ENCODE measurements at places on chromosomes 12 and 14.

GRCh38 chr12:86179855-86180254 is 76.3 kb downstream of the MGAT4C start:
- no peak for DNase-seq

GRCh38 chr12:87112571-87113345 is 856.6 kb upstream of the MGAT4C start:
- DNase-seq, result no peak

DNA sequence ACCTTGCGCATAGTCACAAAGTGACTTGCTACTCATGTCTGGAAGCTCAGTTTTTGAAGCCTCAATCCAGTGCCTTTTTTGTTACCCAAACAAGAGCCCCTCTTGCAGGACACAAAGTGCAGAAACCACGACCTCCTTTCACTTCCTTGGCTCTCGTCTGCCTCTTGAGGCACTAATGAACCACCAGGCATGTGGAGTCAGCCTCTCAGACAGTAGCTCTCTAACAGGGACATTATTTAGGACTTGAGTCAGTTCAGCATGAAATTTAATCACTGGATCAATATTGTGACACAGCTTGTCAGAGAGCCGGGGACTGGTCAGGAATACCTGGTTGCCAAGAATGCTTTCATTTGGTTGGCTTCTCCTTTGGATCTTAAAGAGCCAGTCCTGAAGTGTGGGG is 46.7 kb downstream of the HSPB8 start:
- no peak for DNase-seq

- DNase-seq, result no peak
Measured at GRCh38 chr12:85461127-85461526, 181.1 kb downstream of the ALX1 start.

DNA sequence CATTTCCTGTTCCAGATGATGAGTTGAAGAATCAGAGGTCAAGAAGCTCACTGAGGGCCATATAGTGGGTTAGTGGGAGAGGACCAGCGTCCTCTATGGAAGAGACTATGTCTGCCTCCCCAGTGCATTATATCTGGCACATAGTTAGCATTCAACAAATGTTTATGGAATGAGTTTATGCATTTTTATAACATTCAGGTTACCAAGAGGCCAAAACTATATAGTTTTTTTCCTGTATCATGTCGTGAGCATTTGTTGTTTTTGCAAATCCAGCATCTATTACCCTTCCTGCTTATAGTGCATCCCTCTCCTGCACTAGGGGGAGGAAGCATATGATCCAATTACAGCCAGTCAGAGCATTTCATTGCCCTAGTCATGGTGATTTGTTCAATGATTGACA is 60.6 kb downstream of the SUDS3 start:
- DNase-seq, result no peak

DNA sequence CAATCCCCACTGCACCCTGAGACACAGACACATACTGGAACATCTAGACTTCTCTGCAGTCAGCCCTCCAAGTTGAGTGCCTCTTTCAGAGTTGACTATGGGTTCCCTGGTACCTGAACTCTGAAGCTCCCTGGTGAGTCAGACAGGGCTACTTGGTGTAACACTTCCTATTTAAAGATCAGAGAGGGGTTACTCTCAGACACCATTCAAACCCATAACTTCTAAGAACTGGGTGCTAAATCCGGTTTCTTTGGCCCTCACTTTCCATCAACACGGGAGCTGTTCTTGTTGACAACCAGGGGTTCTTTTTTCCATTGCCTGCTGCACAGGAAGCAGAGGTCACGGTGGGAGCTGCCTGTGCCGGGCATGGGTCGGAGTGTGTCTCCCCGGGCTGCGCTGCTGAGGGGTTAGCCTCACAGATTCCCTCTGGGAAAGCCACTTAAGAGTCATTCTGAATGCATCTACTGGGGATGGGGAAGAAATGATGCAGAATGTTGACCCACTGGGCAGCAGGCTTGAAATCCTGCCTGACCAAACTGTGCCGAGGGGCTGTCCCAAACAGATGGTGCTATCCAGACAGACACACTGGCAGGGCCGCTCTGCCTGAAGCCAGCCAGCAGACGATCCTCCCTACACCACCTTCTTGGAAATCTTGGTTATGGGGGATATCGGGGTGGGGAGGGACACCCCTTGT is 74.1 kb downstream of the PITPNM2 start:
- DNase-seq, result no peak

GRCh38 chr12:42757624-42758119 is 168.1 kb upstream of the PRICKLE1 start:
- no peak for DNase-seq

GRCh38 chr12:31951939-31952338 is 7.3 kb upstream of the RESF1 start:
- no peak for DNase-seq

- DNase-seq, result no peak
Measured at GRCh38 chr12:6461401-6462233, 8.9 kb downstream of the VAMP1 start.

- DNase-seq, result no peak
Measured at GRCh38 chr12:114984634-114985061, 300.7 kb upstream of the TBX3 start.

GRCh38 chr14:89330236-89331002 is 86.6 kb downstream of the FOXN3 start:
- DNase-seq, result no peak

DNA sequence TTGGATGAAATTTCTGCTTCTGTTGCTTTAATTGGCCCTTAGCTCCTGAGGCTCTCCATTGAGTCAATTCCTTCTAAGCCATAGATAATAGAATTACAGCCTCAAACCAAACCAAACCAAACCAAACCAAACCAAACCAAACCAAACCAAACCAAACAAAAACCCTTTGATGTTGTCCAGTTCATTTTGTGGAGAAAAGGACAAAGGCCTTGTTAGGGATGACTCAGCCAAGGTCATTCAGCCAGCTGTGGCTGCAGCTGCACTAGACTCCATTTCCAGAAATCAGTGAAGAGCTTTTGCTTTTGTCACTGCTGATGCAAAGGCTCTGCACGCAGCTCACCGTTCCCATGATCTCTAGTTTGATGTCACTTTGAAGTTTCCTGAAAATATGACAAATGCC is 82.2 kb upstream of the RMST start:
- DNase-seq, result no peak

GRCh38 chr14:95413289-95414215 is 93.8 kb upstream of the CLMN start:
- DNase-seq, result no peak

DNA sequence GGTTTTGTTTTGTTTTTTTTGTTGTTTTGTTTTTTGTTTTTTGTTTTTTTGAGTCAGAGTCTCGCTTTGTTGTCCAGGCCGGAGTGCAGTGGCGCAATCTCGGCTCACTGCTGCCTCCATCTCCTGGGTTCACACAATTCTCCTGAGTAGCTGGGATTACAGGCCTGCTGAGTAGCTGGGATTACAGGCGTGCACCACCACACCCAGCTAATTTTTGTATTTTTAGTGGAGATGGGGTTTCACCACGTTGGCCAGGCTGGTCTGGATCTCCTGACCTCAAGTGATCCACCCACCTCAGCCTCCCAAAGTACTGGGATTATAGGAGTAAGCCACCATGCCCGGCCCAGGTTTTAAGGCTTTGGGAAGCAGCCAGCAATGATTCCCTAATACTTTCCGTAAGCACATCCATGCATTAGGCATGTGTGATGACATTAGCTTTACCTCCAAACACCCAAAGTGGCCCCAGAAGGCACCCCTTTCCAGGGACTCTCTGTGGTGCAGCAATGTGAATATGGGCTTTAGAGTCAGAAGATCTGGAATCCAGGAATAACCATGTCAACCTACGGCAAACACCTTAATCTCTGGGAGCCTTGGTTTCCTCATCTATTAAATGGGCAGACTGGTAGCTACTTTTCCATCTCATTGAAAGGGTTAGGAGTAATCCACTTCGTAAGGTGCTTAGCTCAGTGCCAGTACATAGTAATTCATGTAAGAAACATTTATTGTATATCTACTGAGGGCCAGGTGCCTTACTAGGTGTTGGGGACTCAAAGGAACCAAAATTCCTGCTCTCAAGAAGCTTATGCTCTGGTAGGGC is 152.9 kb downstream of the ZFP36L1 start:
- DNase-seq, result no peak

GRCh38 chr14:22427771-22428231 is 161.2 kb downstream of the DAD1 start:
- DNase-seq, result no peak

GRCh38 chr12:30913323-30913722 is 13.2 kb upstream of the TSPAN11 start:
- no peak for DNase-seq

GRCh38 chr14:105069522-105069870 is 4.3 kb upstream of the GPR132 start:
- no peak for DNase-seq

GRCh38 chr14:93538413-93538812 is 107.7 kb downstream of the UNC79 start:
- DNase-seq, result no peak

- no peak for DNase-seq
Measured at GRCh38 chr14:64737391-64738280, 33.4 kb downstream of the PLEKHG3 start.

GRCh38 chr14:81276073-81277069 is 55.6 kb upstream of the GTF2A1 start:
- DNase-seq, result no peak

- no peak for DNase-seq
Measured at GRCh38 chr12:2283916-2284315, 231.1 kb downstream of the CACNA1C start.

- DNase-seq, result no peak
Measured at GRCh38 chr12:121949648-121950397, 31.4 kb downstream of the CFAP251 start.
